ENCODE measurements at places on chromosomes 7 and 10.

- DNase-seq = no peak
Measured at GRCh38 chr10:28494420-28494819, 38.5 kb upstream of the WAC start.

DNA sequence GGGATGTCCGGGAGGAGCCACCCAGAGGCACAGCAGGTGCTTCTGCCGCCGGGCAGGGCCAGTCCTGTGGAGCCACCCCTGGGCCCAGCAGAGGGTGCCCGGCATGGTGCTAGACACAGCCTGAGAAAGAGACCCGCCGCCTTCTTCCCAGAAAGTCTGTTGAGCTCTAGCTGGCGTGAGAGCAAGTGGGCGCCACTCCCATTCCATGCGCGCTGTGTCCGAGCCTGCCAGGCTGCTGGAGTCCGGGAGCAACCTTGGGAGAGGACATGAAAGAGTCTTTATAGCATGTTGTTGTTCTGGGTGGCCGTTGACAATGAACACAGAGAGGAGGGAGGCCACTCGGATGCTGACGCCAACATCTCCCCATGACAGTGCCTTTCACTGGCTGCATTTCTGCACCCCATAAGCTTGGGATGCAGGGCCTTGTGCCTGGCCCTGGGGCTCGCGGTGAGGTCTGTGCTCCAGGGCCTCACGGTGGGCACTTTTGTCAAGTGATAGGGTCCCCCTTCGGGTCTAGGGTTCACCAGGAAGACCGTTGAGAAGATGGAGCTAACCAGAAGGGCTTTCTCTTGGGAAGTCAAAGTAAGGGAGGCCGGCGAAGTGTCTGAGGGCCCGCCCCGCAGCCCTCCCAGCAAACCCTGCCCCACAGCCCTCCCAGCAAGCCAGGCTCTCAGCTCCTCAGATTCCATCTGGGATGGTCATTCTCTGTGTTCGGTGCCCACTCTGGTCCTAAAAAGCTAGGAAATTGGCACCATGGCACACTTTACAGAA lies 47.3 kb downstream of the NKX6-2 start:
- DNase-seq = no peak

DNA sequence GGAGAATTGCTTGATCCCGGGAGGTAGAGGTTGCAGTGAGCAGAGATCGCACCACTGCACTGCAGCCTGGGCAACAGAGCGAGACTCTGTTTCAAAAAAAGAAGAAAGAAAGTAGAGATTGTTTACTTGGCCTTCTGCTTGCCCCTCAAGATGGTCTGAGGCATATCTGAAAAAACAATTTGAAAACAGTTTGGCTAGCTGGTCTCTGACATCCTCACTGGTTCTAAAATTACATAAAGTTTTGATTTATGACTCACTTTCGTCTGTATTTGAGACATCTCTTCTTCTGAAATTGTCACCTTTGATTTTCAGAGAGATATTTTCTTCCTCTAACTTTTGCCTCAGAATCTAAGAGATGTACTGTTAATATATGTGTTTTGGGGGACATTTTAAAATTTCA lies 49.6 kb upstream of the HELLS start:
- DNase-seq = no peak

DNA sequence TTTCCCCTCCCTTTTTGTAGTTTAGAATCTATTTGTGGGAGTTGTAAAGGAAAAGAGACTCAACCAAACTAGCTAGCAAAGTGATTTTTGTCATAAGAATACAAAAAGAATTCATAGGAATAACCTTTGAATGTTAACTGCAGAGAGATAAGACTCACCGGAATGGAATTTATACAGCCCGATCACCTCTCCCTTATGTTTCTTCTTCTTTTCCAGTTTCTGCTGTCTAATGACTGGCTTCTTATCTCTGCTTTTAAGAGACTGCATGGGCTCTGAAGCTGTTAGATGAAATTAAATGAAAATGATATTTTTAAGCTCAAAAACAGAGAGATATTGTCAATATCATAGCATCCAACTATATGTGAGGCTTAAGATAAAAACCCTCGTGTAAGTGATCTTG lies 1095.9 kb downstream of the REEP3 start:
- DNase-seq = no peak

DNA sequence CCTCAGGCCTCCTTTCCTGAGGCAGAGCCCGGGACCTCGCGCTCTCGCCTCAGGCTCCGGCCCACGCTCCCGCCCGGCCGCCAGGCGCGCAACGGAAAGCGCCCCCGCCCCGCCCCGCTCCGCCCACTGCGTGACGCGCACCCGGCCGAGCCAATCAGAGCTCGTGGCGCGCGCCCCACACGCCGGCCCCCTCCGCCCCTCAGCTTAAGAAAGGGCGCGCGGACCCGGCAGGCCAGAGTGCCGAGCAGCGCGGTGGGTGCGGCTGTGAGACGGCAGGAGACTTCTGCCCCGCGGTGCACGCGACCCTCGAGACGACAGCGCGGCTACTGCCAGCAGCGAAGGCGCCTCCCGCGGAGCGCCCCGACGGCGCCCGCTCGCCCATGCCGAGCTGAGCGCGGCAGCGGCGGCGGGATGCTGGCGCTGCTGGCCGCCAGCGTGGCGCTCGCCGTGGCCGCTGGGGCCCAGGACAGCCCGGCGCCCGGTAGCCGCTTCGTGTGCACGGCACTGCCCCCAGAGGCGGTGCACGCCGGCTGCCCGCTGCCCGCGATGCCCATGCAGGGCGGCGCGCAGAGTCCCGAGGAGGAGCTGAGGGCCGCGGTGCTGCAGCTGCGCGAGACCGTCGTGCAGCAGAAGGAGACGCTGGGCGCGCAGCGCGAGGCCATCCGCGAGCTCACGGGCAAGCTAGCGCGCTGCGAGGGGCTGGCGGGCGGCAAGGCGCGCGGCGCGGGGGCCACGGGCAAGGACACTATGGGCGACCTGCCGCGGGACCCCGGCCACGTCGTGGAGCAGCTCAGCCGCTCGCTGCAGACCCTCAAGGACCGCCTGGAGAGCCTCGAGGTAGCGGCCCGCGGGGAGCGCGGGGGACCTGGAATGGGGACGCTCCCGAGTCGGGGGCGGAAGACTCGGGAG lies at the start of gene NPTX2:
TSS of gene NPTX2 (plus strand) at position 235 of the 909 bp plus-strand sequence. CDS start at position 412, 177 bp downstream.
- DNase-seq = no peak

GRCh38 chr10:114706458-114707055 lies 48.5 kb upstream of the ABLIM1 start:
- no peak for DNase-seq

DNA sequence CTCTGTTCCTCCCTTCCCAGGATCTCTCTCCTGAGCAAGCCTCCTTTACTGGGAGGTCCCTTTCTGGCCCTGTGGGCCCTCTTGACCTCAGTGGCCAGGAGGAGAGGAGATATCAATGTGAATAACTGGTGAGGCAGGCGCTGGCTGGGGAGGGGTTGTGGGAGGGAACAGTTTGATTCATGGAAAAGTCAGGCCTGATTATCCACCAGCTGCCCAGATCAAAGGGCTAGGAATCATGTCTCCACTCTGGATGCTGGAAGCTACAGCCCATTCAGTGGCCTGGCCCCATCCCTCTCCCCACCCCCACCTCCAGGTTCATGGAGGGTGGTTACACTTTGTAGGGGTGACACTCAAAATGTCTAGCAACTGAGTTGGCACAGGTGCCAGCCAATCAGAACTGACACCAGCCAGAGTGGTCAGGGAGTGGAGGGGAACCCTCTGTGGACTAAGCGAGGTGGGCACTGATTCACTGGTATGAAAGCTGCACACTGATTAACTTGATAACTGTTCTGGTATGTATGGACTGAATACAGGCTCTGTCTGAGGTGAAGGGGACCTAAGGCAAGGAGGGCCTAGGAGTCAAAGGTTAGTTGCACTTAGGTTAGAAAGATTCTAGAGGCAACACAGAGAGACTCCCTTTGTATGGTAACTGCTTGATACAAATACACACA lies 4.8 kb downstream of the PRRT4 start:
- no peak for DNase-seq

DNA sequence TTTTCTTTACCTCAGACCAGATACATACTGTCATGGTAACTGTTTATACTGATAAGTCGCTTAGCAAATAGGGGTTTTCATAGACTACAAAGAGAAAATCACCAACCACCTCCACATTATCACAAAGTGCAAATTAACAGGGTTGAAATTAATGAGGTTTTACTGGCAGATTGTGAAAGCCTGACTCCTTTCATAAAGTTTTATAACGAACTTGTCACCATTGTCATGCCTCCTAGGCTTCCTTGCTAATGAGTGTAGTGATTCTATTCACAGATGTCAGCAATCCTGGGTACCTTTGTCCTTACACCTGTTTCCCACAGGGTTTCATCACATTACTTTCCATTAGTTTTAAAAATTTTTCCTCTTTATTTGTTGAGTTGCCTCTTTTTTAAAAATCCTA lies 142.3 kb upstream of the PTN start:
- no peak for DNase-seq

- no peak for DNase-seq
Measured at GRCh38 chr7:134886353-134887057, 99.8 kb upstream of the AGBL3 start.

DNA sequence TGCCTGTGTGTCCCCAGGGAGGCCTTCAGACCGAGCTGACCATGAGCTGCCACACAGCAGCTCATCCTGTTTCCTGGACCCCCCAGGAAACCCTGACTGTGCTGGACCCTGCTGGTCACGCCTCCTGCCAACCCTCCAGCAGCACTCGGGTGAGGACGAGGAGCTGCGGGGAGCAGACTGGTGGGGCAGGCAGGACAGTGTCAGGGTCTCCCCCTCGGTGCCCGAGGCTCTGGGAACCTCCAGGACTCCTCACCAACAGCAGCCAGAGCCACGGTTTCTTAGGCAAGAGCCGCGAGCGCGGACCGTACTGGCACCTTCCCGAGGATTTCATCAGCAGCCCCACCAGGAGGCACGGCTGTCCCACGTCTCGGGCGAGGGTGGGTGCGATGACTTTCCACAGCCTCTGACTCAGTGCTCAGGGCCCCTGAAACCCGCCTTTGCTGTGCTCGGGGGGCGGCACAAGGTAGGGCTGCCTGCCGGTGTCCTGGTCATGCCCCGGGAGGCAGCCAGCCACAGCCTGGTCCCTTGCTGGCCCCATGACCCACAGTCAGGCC lies 186.9 kb downstream of the ELFN1 start:
- no peak for DNase-seq

- no peak for DNase-seq
Measured at GRCh38 chr7:138564365-138564764, 104.3 kb downstream of the TRIM24 start.

DNA sequence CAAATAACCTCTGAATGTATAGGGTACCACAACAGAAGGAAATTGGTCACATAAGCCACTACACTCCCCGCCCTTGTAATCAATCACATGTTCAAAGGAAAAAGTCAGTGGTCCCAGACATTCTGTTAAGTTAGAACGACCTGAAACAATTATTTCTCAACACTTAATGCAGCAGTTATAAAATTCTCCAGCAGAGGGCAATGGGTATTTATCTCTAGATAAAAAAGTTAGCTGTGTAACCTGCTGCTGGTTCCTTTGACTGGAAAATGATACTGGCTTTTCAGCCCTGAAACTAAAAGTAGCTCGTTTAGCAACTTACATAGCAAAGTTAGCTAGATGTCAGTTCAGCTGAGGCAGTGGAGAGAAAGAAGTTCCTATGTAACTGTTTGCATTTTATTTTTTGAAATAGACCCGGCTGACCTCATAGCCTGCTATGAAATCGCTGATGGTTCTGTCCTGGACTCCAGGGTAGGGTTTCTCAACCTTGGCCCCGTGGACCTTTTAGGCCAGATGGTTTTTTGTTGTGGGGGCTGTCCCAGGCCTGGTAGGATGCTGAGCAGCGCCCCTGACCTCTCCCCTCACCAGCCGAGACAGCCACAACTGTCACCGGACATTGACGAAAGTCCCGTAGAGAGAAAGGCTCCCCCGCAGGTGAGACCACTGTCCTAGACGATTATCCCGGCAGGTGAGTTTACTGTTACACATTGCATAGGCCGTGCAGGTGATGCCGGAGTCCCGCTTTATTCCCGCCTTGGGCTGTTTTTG lies 40.2 kb upstream of the PROSER2 start:
- no peak for DNase-seq

DNA sequence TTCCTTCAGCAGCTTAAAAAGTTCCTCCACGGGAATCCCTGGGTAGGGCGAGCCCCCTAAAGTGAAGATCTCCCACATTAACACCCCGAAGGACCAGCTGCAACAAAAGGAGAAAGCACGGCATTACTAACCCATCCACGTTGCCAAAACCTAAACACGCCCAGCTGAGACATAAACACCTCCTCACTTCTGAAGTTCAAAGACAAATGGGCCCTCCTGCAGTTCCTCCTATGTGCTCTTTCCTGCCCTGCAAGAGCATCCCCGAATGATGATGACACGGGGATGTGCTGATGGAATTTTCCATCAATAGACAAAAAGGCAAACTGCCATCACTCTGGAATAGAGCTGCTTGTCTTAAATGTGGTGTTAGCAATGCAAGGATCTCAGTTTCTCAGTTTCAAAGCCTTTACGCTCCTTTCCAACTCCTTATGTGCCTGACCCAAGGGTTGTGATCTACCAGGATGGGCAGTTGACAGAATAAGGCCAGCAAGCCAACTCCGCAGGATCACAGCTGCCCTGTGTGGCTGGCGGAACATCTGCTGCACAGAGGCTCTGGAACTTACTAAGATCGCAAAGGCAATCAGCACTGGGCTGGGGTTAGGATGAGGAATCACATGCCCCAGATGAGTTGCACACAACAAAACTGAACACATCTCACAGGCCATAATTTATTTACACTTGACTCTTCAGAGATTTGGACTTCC lies 112.7 kb downstream of the FGFR2 start:
- no peak for DNase-seq

- no peak for DNase-seq
Measured at GRCh38 chr10:45592926-45593325, 79.6 kb downstream of the ZFAND4 start.
